ENCODE measurements at places on chromosomes 4 and X.
A peak's percentile ranks its signal among the peaks of the same experiment; 100 is the strongest.

GRCh38 chr4:40918330-40918729, 168.6 kb downstream of the NSUN7 start:
- peak; percentile 88 for DNase-seq

- DNase-seq = no peak
Measured at GRCh38 chrX:115952417-115953092, 218.0 kb upstream of the AGTR2 start.

- peak; percentile 89 for DNase-seq
Measured at GRCh38 chrX:120428309-120428708, 40.8 kb downstream of the LAMP2 start.

- no peak for DNase-seq
Measured at GRCh38 chr4:8310306-8310705, 40.8 kb downstream of the HTRA3 start.

DNA sequence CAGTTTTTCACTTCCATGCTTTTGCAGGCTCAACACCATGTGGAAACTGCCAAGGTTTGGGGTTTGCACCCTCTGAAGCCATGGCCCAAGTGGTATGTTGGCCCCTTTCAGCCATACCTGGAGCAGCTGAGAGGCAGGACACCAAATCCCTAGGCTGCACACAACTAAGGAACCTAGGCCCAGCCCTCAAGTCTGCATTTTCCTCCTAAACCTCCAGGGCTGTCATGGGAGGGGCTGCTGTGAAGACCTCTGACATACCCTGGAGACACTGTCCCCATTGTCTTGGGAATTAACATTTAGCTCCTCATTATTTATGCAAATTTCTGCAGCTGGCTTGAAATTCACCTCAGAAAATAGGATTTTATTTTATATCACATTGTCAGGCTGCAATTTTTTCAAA, 856.1 kb downstream of the TECRL start:
- DNase-seq = no peak

GRCh38 chrX:74395556-74395955, 25.7 kb upstream of the SLC16A2 start:
- DNase-seq = no peak
